ENCODE measurements at places on chromosomes 3 and 15.
A peak's percentile ranks its signal among the peaks of the same experiment; 100 is the strongest.

DNA sequence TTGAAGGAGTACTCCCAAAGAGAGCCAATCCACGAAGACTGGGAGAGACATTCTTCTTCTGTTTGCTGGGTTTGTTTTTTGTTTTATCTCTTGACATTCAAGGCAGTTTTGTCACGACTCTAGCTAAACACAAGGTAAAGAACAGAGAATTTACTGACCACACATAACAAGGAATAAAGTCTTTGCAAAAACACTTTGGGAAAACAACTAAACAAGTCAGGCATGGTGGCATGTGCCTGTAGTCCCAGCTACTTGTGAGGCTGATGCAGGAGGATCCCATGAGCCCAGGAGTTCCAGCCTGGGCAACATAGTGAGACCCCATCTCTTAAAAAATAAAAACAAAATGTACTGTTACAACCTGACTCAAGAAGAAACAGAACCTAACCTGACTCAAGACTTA, 28.0 kb downstream of the TBC1D5 start:
- DNase-seq, result no peak

- no peak for DNase-seq
Observed at GRCh38 chr3:15217841-15218267, 11.8 kb downstream of the CAPN7 start.

- DNase-seq, result no peak
Observed at GRCh38 chr3:55683666-55684270, 196.7 kb upstream of the WNT5A start.

DNA sequence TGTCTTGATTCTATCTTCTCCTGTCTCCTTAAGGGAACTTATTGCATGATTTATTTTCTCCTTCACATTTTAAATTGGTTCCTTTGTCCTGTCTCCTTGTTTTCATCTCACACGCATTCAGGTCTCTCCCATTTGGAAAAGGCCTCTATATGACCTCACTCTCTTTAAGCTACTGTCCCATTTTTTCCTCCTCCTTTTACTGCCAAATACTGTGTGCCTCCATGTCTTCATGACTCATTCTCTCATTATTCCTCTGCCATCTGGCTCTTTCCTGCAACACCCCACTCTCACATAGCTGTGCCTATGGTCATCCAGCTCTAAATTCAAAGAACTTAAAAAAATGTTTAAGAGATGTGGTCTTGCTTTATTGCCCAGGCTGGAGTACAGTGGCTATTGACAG, 48.0 kb downstream of the TYRO3 start:
- no peak for DNase-seq

GRCh38 chr3:18868911-18869689, 279.2 kb upstream of the KCNH8 start:
- no peak for DNase-seq

- no peak for DNase-seq
Observed at GRCh38 chr15:58734859-58735258, 14.6 kb downstream of the ADAM10 start.

GRCh38 chr3:42276141-42277132, 10.5 kb upstream of the CCK start:
- no peak for DNase-seq

- DNase-seq, result peak; percentile 39
Observed at GRCh38 chr3:111859061-111859973, at the start of gene PHLDB2. Gene PHLDB2 (plus strand): TSS chr3:111859265. CDS start chr3:111884078, 24,813 bp downstream.

DNA sequence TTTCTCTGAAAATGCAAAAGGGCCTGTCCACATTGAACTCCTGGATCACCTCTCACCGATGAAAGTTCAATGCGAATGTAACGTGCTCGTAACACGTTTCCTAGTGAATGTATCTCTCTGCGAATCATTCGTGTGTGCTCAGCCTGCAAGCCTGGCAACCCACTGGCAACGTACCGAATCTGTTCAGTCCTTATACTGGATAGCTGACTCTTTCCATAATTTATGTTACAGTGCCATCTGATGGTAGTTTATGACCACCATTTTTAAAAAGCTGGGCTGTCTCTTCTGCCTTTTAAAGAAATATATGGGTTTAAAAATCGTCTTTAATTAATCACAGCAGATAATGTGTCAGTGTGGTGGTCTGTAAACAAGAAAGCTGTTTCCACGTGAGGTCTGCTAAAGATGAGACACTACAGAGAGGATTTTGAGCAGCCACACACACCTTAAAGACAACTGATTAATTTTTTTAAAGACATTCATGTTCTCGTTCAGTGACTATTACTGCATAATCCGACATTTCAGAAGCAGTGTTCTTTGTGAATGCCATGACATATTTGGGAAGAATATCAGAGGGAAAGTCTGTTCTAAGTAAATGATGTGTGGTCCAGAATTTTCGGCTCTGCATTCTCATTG, 69.4 kb upstream of the FOXP1 start:
- no peak for DNase-seq

DNA sequence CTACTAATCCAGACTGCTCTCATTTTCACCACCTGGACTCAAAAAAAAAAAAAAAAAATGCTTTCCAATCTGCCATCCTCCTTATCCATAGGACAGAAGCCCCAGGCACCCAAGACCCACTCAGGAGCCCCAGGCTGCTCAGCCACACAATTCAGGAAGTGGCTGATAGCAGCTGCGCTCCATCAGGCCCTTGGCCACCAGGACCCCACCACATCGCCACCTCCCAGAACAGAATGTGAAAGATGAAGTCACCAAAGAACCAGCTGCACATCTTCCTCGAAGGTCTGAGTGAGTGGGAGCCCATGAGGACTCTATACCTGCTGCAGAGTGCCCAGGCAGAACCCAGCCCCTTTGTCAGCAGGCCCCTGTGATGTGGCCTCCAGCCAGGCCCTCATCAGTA, 19.5 kb downstream of the POC1A start:
- DNase-seq, result no peak

Data from activated T-helper 1 cell treated with anti-CD3 and anti-CD28 coated beads, Interleukin-2, amount 50 U/mL, for 16 hours (primary cell).